ENCODE measurements at places on chromosomes 1 and 21. TPM values are rescaled to one million over a fixed set of nuclear protein-coding genes. Genes with fewer than 3 reads are reported as not detected.

CFAP107 gene
- not detected for total RNA-seq

KIAA1614 gene
- total RNA-seq = not detected

RIPPLY3 gene
- 11.4 TPM for total RNA-seq

MYOG gene
- not detected for total RNA-seq

KIF2C gene
- total RNA-seq = 98.7 TPM

KCNJ9 gene
- not detected for total RNA-seq

NPR1 gene
- total RNA-seq = 0.84 TPM

GPR157 gene
- total RNA-seq = 7.9 TPM

COL9A2 gene
- 7.0 TPM for total RNA-seq

GNAT2 gene
- total RNA-seq = 0.69 TPM

TTLL7 gene
- 6.8 TPM for total RNA-seq

GJA9 gene
- not detected for total RNA-seq

SPATA21 gene
- total RNA-seq = not detected

C1orf115 gene
- total RNA-seq = 5.9 TPM

SPRR3 gene
- not detected for total RNA-seq

SYTL1 gene
- total RNA-seq = 26.8 TPM

CENPL gene
- 92.8 TPM for total RNA-seq

OR2M3 gene
- not detected for total RNA-seq

DNAH14 gene
- 42.8 TPM for total RNA-seq

DNASE2B gene
- not detected for total RNA-seq

RPL22 gene
- total RNA-seq = 297 TPM

LELP1 gene
- not detected for total RNA-seq

DCST1 gene
- not detected for total RNA-seq

Measured in PC-3 (cell line).